ENCODE measurements at places on chromosomes 16 and 17.
A peak's percentile ranks its signal among the peaks of the same experiment; 100 is the strongest.

- H3K27ac ChIP-seq = no peak overlapping the region
- H3K27me3 ChIP-seq = no peaks in the 10 kb centered on the region
- DNase-seq = no peak
- H3K4me3 ChIP-seq = no peak overlapping the region
- no peaks in the 10 kb centered on the region for H3K36me3 ChIP-seq
Measured at GRCh38 chr16:11071829-11072228, 127.5 kb downstream of the CLEC16A start.

- no peak overlapping the region for H3K27ac ChIP-seq
- no peak overlapping the region for H3K4me3 ChIP-seq
- peaks cover 5% of the 10 kb centered on the region for H3K36me3 ChIP-seq
- H3K27me3 ChIP-seq = no peaks in the 10 kb centered on the region
- no peak for DNase-seq
Measured at GRCh38 chr17:82884970-82885353, 45.1 kb upstream of the ZNF750 start.

DNA sequence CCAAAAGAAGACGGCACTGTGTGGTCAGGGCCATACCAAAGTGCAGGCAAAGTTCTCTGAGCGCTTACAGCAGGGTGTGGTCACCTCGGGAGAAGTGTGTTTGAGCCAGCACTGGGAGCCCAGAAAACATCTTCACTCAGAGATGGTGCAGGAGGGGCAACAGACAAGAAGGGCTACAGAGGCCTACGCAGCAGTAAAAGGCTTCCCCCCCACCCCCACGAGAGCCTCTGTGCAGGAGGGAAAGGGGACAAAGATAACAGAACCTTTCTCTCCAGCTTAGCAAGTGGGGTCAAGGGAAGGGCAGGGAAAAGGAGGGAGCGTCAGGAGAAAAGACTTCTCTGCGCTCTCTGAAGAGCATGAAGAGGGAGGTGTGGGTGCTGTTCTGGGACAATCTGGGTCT lies 2.8 kb downstream of the VAT1 start:
- peaks cover 4% of the 10 kb centered on the region for H3K4me1 ChIP-seq
- no peak overlapping the region for H3K27ac ChIP-seq
- H3K36me3 ChIP-seq = peaks cover 27% of the 10 kb centered on the region
- DNase-seq = no peak
- no peaks in the 10 kb centered on the region for H3K27me3 ChIP-seq
- H3K4me3 ChIP-seq = no peak overlapping the region

- no peak overlapping the region for H3K27ac ChIP-seq
- H3K27me3 ChIP-seq = no peaks in the 10 kb centered on the region
- DNase-seq = no peak
- peaks cover 28% of the 10 kb centered on the region for H3K36me3 ChIP-seq
Measured at GRCh38 chr17:45087504-45087975, 26.4 kb downstream of the NMT1 start.

DNA sequence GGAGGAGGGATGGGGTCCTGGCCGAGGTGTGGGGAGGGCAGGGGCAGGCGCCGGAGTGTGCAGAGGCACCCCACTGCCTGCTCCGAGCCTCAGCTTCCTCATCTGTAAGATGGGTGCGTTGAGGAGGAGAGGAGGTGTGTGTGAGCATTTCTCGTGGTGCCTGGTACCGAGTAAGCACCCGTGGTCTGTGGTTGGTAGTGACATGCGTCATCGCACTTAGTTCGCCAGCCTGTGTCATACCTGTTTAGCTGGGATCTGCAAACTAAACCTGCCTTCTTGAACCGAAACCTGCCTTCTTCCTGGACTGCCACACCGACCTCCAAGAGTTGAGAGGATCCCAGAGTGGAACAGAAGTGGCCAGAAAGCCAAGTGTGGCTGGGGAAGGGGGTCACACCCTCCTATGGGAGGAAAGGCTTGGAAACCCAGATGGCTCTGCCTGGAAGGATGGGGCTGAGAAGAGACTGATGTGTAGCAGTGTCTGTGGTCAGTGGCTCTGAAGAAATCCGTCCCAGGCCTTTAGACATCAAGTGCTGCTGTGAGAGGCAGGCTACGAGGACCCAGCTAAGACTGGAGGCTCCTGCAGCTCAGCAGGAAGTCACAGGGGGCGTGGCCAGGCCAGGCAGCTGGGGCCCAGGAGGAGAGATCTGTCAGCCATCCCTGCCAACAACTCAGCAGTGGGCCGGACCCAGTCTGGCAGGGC lies 162.6 kb upstream of the PLCG2 start:
- H3K27ac ChIP-seq = no peak overlapping the region
- H3K27me3 ChIP-seq = no peaks in the 10 kb centered on the region
- H3K36me3 ChIP-seq = no peaks in the 10 kb centered on the region
- DNase-seq = no peak
- H3K4me1 ChIP-seq = no peaks in the 10 kb centered on the region

GRCh38 chr17:15404106-15405057 lies 63.0 kb upstream of the TEKT3 start:
- H3K27ac ChIP-seq = no peak overlapping the region
- no peak overlapping the region for H3K4me3 ChIP-seq
- DNase-seq = no peak
- H3K27me3 ChIP-seq = no peaks in the 10 kb centered on the region
- H3K4me1 ChIP-seq = no peaks in the 10 kb centered on the region
- no peaks in the 10 kb centered on the region for H3K36me3 ChIP-seq

- no peaks in the 10 kb centered on the region for H3K4me1 ChIP-seq
- DNase-seq = no peak
- no peak overlapping the region for H3K27ac ChIP-seq
- no peaks in the 10 kb centered on the region for H3K36me3 ChIP-seq
Measured at GRCh38 chr16:25040543-25040942, 25.4 kb upstream of the ARHGAP17 start.

GRCh38 chr17:79843474-79843815 lies 4.2 kb upstream of the CBX4 start:
- DNase-seq = no peak
- H3K4me1 ChIP-seq = peaks cover 5% of the 10 kb centered on the region
- H3K36me3 ChIP-seq = no peaks in the 10 kb centered on the region
- H3K4me3 ChIP-seq = peak overlapping the region; percentile 39
- H3K27me3 ChIP-seq = peaks cover 55% of the 10 kb centered on the region

GRCh38 chr16:21326459-21326858 lies 48.4 kb upstream of the CRYM start:
- H3K4me1 ChIP-seq = no peaks in the 10 kb centered on the region
- no peaks in the 10 kb centered on the region for H3K27me3 ChIP-seq
- no peak overlapping the region for H3K27ac ChIP-seq
- DNase-seq = no peak
- H3K4me3 ChIP-seq = no peak overlapping the region

DNA sequence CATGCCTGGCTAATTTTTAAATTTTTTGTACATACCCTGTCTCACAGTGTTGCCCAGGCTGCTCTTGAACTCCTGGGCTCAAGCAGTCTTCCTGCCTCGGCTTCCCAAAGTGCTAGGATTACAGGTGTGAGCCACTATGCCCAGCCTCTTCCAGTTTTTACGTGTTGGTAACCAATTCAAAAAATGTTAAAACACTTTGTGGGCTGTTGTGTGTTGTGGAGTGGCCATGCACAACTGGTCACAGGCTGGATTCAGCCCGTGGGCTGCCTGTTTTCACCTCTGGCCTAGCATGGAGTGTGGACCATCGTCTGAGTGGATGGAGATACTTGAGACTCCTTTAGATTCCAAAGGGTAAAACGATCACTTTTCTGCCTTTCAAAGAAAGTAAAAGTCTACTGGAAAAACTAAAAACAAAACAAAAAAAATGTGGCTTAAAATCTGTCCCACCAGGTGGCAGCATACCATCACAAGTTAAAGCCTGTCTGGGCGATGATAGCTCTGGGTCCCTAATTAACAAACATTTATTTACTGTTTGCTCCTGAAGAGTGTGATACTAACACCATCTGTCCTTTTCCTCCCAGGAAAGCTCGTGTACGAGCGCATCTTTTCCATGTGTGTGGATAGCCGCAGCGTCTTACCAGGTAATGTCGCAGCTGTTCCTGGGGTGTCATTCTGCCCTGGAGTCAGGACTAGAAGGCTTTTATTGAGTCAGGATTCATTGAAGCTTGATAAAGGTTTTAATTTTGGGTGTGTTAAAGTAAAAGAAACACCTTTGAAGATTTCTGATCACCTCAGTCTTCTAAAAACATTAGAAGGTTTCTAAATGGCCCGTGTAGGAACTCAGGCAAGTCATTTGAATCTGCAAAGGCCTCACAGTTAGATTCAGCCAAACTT lies 45.8 kb downstream of the VPS35L start:
- peaks cover 2% of the 10 kb centered on the region for H3K4me1 ChIP-seq
- H3K4me3 ChIP-seq = no peak overlapping the region
- H3K27ac ChIP-seq = no peak overlapping the region
- no peaks in the 10 kb centered on the region for H3K27me3 ChIP-seq
- no peaks in the 10 kb centered on the region for H3K36me3 ChIP-seq

DNA sequence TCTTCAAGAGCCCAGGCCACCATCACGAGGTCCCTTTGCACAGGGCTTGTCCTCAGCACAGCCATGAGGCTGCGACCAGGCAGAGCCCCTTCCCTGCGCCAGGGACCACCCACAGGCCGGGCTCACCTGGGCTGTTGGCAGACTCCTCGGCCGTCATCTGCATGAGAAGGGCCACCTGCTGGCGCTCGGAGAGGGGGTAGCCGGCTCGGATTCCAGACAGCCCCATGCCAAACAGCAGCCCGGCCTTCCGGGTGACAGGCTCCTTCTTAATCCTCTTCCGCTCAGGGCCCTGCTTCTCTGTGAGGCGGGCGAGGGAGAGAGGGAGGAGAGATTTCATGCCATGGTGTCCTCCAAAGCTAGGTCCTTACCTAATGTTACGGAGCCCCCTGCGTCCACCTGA lies 73.4 kb downstream of the ZNF778 start:
- peaks cover 16% of the 10 kb centered on the region for H3K36me3 ChIP-seq
- peak; percentile 86 for DNase-seq
- no peak overlapping the region for H3K4me3 ChIP-seq
- peaks cover 26% of the 10 kb centered on the region for H3K4me1 ChIP-seq

Data from iPS DF 6.9 (cell line).